ENCODE measurements at places on chromosomes 3 and 15.
A peak's percentile ranks its signal among the peaks of the same experiment; 100 is the strongest.

GRCh38 chr15:55681631-55682030 lies 61.3 kb downstream of the PRTG start:
- no peak for DNase-seq

DNA sequence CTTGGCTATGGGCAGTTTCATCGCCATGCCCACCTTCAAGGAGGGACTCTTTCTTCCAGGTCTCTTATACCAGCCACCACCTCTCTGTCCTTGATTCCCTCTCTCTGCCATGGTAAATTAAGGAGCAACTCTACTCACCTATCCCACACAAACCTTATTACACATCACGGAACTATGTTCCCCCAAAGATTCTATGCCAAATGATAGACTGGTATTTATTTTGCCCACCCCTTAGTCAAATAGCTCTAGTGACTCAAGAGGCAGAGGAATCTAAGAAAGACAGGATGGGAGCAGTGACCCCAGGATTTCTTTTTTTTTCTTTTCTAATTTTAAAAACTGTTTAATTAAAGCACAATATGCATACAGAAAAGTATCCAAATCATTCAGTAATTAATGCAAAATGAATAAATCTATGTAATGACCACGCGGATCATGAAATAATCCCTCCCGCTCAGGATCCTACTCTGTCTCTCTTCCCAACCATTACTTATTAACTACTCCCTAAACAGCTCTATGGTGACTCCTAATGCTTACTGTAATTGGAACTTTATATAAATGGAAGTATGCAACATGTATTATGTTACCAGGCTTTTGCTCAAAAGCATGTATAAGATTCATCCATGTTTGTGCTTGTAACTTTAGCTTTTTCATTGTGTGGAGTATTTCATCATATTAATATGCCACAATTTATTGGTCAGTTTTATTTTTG lies 410.8 kb upstream of the RASGRP1 start:
- no peak for DNase-seq

DNA sequence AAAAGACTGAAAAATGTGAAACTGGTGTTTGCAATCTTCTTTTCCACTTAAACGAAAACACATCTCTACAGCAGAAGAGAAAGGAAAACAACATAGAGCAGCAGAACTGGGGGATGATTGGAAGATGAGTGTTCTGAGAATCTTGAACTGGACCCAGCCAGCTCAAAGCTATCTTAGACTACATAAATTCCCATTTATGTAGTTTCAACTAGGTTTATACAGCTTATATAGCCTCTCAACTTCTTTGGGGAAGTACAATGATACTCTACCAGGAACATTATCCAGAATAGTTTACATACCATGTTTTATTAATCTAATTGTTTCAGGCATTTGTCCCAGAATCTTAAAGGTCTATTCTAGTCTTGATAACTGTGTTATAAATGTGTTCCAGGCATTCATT lies 658.2 kb upstream of the LMCD1 start:
- DNase-seq: no peak

- peak; percentile 39 for DNase-seq
Observed at GRCh38 chr3:160225176-160226025, at the start of gene C3orf80. Gene C3orf80, plus strand, starts transcription at chr3:160225422. Its CDS starts 214 bp downstream, at chr3:160225636.

- DNase-seq: peak; percentile 29
Observed at GRCh38 chr15:40766906-40767837, 2.6 kb upstream of the C15orf62 start.

- no peak for DNase-seq
Observed at GRCh38 chr3:47705391-47705790, 76.3 kb downstream of the SMARCC1 start.

GRCh38 chr3:9149566-9149965 lies 99.9 kb downstream of the SRGAP3 start:
- DNase-seq: no peak

GRCh38 chr15:26891448-26892181 lies 24.8 kb downstream of the GABRA5 start:
- peak; percentile 56 for DNase-seq

DNA sequence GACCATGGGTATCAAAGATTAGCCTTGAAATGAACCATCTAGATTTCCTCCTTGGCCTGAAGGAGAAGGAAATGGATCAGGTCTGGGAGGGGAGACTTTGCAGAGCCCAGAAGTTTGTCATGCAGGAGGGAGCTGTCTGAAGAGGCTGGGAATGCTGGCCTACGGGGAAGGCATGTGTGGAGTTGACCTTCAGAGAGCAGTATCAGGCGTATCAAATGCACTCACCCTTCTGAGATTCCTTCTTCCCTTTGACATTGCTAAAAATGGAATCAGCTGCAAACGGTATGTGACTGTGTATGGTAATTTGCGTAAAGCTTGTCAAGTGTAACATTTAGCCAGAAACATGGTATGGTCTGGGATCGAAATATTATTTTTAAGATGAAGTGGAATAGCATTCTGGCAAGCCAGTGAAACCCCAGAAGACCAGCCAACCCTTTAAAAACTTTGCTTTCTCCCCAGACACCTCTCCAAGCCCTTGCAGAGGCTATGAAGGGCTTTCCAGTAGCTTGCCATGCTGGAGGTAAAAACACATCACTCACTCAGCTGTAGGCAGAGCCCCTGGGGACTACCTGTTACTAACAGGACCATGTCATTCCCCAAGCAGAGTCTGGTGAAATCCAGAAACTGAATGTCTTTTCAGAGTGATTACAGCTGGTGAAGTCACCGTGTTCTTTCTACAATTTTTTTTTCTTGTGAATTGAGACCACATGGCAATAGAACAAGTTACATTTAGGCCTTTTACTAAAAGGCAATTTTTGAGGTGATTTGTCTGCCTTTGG lies 174.7 kb upstream of the SLC24A5 start:
- DNase-seq: no peak

GRCh38 chr3:8523041-8523440 lies 21.4 kb downstream of the LMCD1 start:
- no peak for DNase-seq

GRCh38 chr3:29484633-29485032 lies 203.8 kb downstream of the RBMS3 start:
- DNase-seq: no peak

Measured in NCI-H2227 treated with DMSO at 0.1 percent for 48 hours (cell line).